ENCODE measurements at places on chromosomes 12 and 14. TPM values are rescaled to one million over a fixed set of nuclear protein-coding genes. Genes with fewer than 3 reads are reported as not detected.

FOXN3 gene
- 35.3 TPM for total RNA-seq

LAG3 gene
- 0.16 TPM for total RNA-seq

LRTM2 gene
- total RNA-seq: not detected

SLC25A21 gene
- 1.2 TPM for total RNA-seq

AMN gene
- total RNA-seq: not detected

AVPR1A gene
- total RNA-seq: 0.41 TPM

Measured in fibroblast of the aortic adventitia (primary cell).